ENCODE measurements at places on chromosomes 12 and 14.

DNA sequence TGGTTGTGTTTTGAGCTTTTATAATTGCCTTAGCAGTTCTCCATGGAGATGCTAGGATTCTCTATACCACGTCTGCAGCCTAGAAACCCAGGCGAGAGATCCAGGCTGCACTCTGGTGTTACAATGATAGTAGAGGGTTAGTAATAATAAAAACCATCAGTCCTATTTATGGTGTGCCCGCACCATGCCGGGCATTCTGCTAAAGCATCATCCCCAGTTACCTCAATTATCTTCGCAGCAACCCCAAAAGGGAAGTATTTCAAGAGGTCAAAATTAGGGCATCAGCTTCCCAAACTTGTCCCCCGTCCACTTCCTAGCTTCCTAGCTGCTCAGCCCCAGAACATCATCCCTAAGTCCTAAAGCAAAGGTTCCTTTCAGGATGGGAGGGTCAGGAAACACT, 3.2 kb downstream of the SYNE3 start:
- no peak for DNase-seq

- DNase-seq = no peak
Observed at GRCh38 chr14:50333014-50333509, 20.9 kb downstream of the DMAC2L start.

GRCh38 chr12:56377310-56377988, 14.8 kb upstream of the APOF start:
- no peak for DNase-seq

- no peak for DNase-seq
Observed at GRCh38 chr14:61188978-61189808, 91.9 kb downstream of the TMEM30B start.

DNA sequence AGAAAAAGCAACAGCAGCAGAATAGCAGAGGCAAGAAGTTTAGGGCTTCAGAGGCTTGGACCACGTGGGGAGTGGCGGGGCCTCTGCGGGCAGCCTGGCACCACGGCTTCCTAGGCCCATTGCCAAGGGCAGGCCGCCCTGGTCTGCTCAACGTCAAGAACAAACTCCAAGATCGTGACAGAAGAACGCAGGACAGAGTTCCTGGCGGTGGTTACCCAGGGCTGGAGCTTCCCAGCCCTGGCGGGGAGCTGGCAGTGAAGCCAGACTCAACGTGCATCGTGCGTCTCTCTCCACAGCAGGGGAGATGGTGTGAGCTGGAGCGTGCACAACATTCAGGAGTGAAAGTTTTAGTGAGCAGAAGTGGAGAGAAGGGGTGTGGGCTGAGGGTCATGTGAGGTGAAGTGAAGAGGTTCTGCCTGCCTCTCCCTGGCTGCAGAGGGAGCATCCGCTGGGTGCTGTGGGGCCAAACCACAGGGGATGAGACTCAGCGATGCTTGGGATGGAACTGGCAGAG, 13.9 kb upstream of the CACNA2D4 start:
- peak; percentile 45 for DNase-seq
